Cortex of kidney (tissue), 1 donor: ENCODE measurements at places on chromosomes 11 and 22.

DNA sequence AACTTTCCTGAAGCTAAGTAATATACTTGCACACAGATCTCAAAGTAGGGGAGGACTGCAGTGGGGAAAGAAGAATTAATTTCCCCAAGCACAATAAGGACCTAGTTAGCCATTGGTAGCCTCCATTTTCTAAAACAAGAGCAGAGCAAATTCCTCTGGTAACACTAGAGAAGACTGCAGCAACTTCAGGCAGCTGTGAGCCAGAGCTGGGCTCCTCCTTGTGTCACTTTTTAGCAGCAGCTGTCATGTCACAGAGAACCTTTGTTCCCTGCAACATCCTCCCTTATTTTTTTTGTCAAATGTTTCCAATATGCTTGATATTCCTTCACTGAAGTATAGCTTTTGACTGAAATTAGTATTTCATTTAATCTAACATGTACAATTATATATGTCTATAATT, 54.4 kb downstream of the RRAS2 start:
- DNase-seq = no peak

DNA sequence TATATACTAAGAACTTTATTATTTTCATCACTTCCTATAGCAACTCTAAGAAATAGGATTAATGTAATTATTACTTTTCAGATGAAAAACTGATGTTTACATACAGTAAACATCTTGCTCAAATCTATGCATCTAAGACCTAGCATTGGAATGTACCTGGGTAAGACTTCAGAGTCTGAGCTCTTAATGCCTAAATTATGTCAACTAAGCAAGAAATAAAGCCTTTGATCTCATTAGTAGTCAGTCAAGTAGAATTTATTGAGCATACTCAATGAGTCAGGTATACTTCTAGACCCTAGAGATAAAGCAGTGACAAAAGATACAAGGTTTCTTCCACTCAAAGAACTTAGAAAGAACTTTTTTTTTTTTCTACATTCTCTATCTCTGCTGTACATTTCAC, 16.7 kb upstream of the OR51Q1 start:
- DNase-seq = no peak

DNA sequence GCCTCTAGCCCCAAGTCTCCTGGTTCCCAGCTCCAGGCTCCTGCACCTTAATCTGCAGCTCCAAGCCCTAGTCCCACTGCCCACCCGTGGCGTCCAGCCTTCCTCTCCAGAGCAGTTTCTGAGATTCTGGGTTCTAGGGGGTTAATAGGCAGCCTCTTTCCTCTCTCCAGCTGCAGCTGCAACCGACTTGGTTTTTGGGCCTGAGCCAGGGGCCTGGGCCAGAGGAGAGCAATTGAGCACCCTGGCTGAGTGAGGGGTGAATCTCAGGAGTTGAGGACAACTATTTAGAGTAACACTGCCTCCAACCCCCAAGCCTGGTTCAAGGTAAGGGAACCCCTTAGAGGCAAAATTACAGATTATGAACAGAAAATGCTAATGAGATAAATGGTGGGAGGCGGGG, 9.0 kb upstream of the CHRM1 start:
- DNase-seq = no peak

DNA sequence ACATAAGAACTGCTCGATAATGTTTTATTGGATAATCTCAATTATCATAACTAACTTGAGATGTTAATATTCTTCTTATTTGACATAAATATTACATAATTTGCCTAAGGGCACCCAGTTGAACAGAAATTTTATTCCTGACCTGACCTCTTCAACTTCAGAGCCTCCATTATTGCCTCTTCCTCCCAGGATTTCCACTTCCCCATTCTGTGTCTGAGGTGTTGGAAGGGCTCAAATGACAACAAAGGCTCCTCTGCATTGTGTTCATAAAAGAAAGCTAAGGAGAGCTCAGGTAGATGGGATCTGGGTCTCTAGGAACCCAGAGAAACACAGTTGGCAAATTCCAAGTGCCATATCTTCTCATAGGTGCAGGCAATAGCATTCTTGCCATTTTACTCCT, 61.2 kb upstream of the ARHGAP20 start:
- no peak for DNase-seq

DNA sequence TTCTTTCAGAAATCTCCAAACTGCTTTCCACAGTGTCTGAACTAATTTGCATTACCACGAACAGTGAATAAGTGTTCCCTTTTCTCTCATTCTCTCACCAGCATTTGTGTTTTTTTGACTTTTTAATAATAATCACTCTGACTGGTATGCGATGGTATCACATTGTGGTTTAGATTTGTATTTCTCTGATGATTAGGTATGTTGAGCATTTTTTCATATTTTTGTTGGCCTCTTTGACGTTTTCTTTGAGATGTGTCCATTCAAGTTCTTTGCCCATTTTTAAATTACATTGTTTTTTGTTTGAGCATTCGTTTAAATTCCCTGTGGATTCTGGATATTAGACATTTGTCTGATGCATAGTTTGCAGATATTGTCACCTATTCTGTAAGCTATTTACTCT, 1639.6 kb upstream of the TENM4 start:
- no peak for DNase-seq

- DNase-seq = no peak
Observed at GRCh38 chr11:74820763-74821162, 72.1 kb downstream of the RNF169 start.

- no peak for DNase-seq
Observed at GRCh38 chr11:117876341-117877119, at the start of gene FXYD6. FXYD6 (minus strand) TSS chr11:117876658; CDS start chr11:117842776, 33,882 bp downstream.

- no peak for DNase-seq
Observed at GRCh38 chr11:87529486-87529885, 491.8 kb downstream of the TMEM135 start.

- no peak for DNase-seq
Observed at GRCh38 chr11:68934321-68934645, 30.6 kb downstream of the IGHMBP2 start.

- no peak for DNase-seq
Observed at GRCh38 chr22:32803738-32804435, 2.4 kb downstream of the TIMP3 start.

DNA sequence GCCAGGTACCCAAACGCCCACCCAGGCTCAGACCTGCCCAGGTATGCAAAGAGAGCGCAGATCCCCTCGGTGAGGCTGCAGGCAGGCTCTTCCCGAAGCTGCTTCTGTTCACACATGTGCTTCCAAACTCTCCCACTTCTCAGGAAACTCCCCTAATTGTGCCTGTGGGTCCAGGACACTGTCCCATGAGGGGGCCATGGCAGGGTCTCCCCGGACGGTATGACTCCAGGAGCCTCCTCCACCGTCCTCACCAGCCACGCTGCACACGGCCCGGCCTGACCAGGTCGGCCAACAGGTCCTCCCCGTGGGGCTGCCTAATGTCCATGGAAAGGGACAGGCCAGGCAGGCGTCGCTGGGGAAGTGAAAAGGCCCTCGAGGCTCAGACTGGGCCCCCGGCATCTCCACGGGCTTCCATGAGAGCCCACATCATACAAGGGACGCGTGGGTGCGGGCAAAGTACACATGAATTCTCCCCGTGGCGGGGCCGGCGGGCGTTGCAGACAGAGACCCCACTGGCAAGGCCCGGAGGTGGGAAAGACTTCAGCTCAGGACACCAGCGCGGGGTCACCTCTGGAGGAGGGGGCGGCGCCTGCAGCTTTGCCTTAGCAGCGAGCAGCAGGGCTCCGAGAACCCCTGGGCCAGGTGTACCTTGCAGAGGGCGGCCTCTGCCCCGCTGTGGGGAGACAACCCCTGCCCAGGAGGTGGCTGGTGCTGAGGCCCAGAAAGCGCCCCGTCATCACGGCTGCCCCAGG, 526.1 kb downstream of the BRD1 start:
- DNase-seq = no peak
